NCI-H2171 (cell line): ENCODE measurements at places on chromosomes 13 and 19.

GRCh38 chr13:26721251-26722121 is 39.1 kb downstream of the GPR12 start:
- no peak for DNase-seq

- DNase-seq: no peak
Observed at GRCh38 chr19:16627193-16627927, 644 bp downstream of the MED26 start.

- DNase-seq: no peak
Observed at GRCh38 chr19:29527500-29528328, 1.9 kb downstream of the VSTM2B start.

GRCh38 chr13:41383386-41383785 is 72.3 kb downstream of the NAA16 start:
- no peak for DNase-seq

DNA sequence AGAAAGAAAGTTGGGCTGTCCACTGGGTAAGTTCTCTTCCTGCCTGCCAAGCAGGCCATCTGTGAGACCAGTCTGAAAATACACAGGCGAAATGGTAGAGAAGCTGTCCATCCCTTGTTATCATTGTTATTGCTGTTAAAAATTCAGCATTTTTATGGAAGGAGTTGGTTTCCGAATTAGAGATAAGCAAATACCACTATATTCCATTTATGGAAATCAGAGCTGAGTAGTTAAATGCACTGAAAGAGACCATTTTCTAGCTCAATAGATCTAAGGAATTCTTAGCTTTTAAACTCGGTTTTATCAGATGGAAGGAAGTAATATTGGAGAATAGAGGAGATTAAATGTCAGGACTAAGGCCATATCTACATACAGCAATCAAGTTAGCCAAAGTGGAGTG is 40.7 kb downstream of the MZT1 start:
- DNase-seq: no peak

- no peak for DNase-seq
Observed at GRCh38 chr13:46168341-46168740, 13.6 kb downstream of the LCP1 start.

GRCh38 chr19:13176345-13176744 is 26.1 kb downstream of the IER2 start:
- DNase-seq: no peak

GRCh38 chr19:15641901-15642491 is 1.3 kb downstream of the CYP4F3 start:
- DNase-seq: no peak

GRCh38 chr19:5588441-5588840 is 20.7 kb upstream of the TINCR start:
- no peak for DNase-seq

- no peak for DNase-seq
Observed at GRCh38 chr13:29551214-29551613, 44.3 kb downstream of the SLC7A1 start.
